Parietal lobe (tissue), 2 donors: ENCODE measurements at places on chromosomes 6 and 20. TPM values are rescaled to one million over a fixed set of nuclear protein-coding genes. Genes with fewer than 3 reads are reported as not detected.

VIP gene
- 3.1 TPM for total RNA-seq

TSHZ2 gene
- 1.9 TPM for total RNA-seq

TXLNB gene
- 0.31 TPM for total RNA-seq

OR2B2 gene
- total RNA-seq: not detected

DNMT3B gene
- 11.9 TPM for total RNA-seq

BTN1A1 gene
- total RNA-seq: not detected

TAF4 gene
- total RNA-seq: 23.5 TPM

BANF2 gene
- not detected for total RNA-seq

CNR1 gene
- 344 TPM for total RNA-seq

ARMH2 gene
- not detected for total RNA-seq

CST2 gene
- not detected for total RNA-seq

ZNF512B gene
- 21.0 TPM for total RNA-seq

ABHD16B gene
- total RNA-seq: not detected
